ENCODE measurements at places on chromosomes 12 and 14. TPM values are rescaled to one million over a fixed set of nuclear protein-coding genes. Genes with fewer than 3 reads are reported as not detected.

The SLCO1C1 gene
- not detected for total RNA-seq

The TNFAIP2 gene
- total RNA-seq = 50.1 TPM

The SERPINA12 gene
- not detected for total RNA-seq

GRCh38 chr12:94586589-94587259, 63.6 kb downstream of the TMCC3 start:
- H3K36me3 ChIP-seq = peaks cover 3% of the 10 kb centered on the region
- H3K4me1 ChIP-seq = no peaks in the 10 kb centered on the region
- no peaks in the 10 kb centered on the region for H3K27me3 ChIP-seq
- no peak overlapping the region for H3K27ac ChIP-seq

The BIN2 gene
- total RNA-seq = 495 TPM

- no peak for DNase-seq
- H3K4me3 ChIP-seq = no peak overlapping the region
- no peak overlapping the region for H3K27ac ChIP-seq
- peaks cover 21% of the 10 kb centered on the region for H3K4me1 ChIP-seq
- H3K36me3 ChIP-seq = no peaks in the 10 kb centered on the region
These were observed 106.4 kb upstream of the PLEKHG7 start for GRCh38 chr12:92596383-92596782.

DNA sequence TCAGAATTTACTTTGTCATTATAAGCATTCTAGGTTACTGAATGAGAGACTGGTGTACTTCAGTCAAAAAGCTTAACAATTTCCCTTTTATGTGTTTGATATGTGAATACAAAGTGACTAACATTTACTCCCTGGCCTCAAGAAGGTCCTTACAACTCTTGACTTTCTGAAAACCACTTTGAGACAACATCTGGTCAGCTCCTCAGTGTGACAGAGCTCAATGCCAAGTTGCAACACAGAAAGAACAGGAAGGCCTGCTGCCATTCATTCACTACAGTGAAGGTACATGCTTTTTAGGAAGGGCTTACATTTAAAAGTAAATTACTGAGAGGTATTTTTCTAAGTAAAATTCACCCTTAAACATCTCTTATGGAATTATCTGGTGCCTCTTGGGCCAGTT, 2.3 kb upstream of the NAA30 start:
- no peak overlapping the region for H3K4me3 ChIP-seq
- H3K36me3 ChIP-seq = no peaks in the 10 kb centered on the region
- peaks cover 23% of the 10 kb centered on the region for H3K4me1 ChIP-seq
- no peaks in the 10 kb centered on the region for H3K27me3 ChIP-seq

The PELI2 gene
- 16.4 TPM for total RNA-seq

DNA sequence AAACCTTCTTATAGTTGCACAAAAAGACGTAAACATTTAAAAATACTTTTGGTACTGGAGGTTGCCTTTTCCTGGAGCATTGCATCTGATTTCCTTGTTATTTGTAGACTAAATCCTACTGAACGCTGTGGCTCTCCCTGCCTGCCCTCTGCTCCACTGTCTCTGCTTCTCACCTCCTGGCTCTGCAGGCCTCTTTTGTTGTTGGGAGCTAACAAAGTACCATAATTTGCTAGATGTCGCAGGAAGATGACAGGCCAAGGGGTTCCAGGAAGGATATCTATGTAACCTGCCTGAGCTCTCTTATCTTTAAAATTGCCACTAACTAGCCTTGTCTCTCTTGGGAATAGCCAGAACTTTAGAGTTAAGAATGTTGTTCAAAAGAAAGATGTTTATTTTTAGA, 21.4 kb downstream of the SYNE2 start:
- no peak overlapping the region for H3K27ac ChIP-seq
- DNase-seq = no peak

The GLI1 gene
- total RNA-seq = 1.4 TPM

The PRH2 gene
- not detected for total RNA-seq

GRCh38 chr12:26124446-26125399, at the start of gene BHLHE41:
Gene BHLHE41, minus strand, starts transcription at chr12:26125037. Its CDS starts 258 bp downstream, at chr12:26124779.
- H3K27ac ChIP-seq = peak within 1 kb of the TSS; percentile 60
- peak within 1 kb of the TSS; percentile 38 for H3K4me3 ChIP-seq

- H3K27ac ChIP-seq = no peak overlapping the region
- no peak overlapping the region for H3K4me3 ChIP-seq
- no peaks in the 10 kb centered on the region for H3K4me1 ChIP-seq
- no peak for DNase-seq
These were observed 122.8 kb upstream of the PDE3A start for GRCh38 chr12:20245491-20245890.

GRCh38 chr12:6620137-6620884, 13.1 kb upstream of the CHD4 start:
- H3K36me3 ChIP-seq = peaks cover 18% of the 10 kb centered on the region
- H3K4me3 ChIP-seq = no peak overlapping the region
- H3K27me3 ChIP-seq = no peaks in the 10 kb centered on the region
- H3K4me1 ChIP-seq = peaks cover 11% of the 10 kb centered on the region
- no peak overlapping the region for H3K27ac ChIP-seq

DNA sequence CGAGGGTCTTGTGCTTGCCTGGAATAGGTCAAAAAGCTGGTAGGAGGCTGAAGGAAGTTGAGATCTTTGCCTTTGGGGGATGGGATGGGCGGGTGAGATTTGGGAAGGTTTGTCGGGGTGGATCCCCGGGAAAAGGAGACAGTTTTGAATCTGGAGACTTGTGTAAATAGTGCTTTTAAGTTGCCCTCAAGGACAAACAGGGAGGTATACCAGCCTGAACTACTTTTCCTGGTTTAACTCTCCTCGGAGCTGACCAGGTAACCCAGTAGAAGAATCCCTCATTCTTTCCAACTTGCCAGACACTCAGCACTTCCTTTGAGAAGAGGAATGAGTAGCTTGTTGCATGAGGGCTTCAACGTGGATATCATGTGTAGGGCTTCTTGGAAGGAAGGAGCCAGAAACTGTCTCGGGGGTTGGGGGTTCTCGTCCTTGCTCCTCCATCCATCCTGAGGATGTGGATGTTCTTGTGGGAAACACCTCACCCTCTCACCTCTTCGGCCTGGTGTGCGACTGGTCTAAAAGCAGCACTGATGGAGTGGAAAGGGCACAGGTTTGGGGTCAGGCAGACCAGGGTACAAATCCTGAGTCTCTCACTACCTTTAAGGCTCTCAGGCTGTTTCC, 1.9 kb downstream of the TEAD4 start:
- H3K4me1 ChIP-seq = peaks cover 7% of the 10 kb centered on the region

The ACSM4 gene
- not detected for total RNA-seq

DNA sequence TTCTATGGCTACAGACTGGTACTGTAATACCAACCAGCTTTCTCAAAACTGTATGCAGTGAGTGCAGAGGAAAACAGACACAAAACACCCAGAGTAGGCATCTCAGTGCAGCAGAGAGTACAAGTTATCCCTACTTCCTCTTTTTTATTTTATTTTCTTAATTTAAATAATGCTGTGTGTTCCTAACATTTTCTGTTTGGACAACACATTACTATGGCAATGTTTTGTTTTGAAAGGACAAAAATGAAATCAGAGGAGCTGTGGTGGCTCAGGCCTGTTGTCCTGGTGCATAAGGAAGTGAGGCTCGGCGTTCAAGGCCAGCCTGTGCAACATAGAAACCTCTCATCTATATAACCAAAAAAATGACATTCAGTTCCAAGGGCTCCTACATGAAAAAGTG, 33.7 kb upstream of the SELPLG start:
- no peak for DNase-seq
- H3K27ac ChIP-seq = no peak overlapping the region
- H3K4me1 ChIP-seq = peaks cover 6% of the 10 kb centered on the region
- no peak overlapping the region for H3K4me3 ChIP-seq
- H3K27me3 ChIP-seq = no peaks in the 10 kb centered on the region
- H3K36me3 ChIP-seq = no peaks in the 10 kb centered on the region

DNA sequence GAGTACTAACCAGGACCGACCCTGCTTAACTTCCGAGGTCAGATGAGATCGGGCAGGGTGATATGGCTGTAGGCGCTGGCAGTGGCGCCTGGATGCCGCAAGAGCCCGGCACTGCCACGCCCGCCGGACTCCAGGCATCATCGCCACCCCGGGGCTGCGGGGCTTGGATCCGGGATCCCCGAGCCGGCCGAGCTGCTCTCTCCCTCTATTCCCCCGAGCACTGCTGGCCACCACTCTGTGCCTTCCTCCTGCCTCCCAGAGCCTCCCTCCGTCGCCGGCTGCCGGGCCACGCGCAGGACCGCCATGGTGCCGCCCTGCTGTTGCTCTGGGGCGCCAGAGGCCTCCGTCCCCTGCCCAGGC, 153.2 kb upstream of the ALG10B start:
- H3K4me3 ChIP-seq = no peak overlapping the region
- no peaks in the 10 kb centered on the region for H3K4me1 ChIP-seq
- H3K36me3 ChIP-seq = no peaks in the 10 kb centered on the region
- H3K27ac ChIP-seq = no peak overlapping the region
- no peaks in the 10 kb centered on the region for H3K27me3 ChIP-seq
- DNase-seq = no peak

DNA sequence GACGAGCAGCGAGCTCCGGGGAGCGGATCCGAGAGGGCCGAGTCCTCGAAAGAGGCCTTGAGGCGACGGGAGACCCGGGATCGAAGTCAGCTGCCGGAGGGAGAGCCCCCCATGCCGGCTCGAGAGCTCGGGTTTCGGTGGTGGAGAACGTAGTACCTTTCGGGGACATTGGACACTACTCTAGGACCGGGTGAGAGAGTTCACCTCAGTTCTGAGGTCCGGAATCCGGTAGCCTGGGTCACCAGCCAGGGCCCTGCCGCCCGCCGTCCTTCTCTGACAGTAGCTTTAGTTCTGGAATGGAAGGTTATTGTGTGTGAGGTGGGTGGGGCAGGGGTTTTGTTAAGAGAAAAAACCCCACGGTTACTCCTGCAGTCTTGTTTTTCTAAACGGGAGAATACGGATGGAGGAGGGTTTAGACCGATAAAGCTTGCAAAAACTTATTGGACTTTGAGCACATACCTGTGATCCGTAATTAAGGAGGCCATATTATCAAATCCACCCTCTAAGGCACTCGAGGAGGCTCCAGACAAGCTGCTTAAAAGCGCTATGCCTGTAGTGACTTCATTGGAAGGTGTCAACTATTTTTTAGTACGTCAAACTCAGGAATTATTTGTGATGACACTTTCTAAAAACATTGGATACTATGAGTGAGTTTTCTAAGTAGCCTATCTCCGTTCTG, 765 bp downstream of the SCYL2 start:
- H3K27me3 ChIP-seq = no peaks in the 10 kb centered on the region
- no peaks in the 10 kb centered on the region for H3K36me3 ChIP-seq
- peak overlapping the region; percentile 94 for H3K4me3 ChIP-seq
- peak; percentile 52 for DNase-seq

DNA sequence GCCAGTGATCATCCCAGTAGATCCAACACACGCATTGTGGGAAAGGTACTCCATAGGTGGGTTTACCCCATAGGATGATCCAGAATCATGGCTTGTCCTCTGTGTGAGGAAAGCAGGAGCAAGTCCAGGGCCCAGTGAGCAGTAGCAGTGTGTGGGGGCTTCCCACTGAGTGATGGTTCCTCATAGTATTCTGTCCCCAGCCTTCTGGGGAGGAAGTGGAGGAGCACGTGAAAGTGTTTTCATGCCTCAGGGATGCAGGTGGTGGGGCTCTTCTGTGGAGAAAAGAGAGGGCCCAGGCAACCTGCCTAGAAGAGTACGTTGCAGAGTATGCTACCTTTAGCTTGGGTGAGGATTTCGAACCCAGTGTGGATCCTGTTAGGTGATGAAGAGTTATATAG, 56.5 kb downstream of the SUSD6 start:
- no peak for DNase-seq
- no peak overlapping the region for H3K27ac ChIP-seq
- peaks cover 44% of the 10 kb centered on the region for H3K4me1 ChIP-seq
- peaks cover 5% of the 10 kb centered on the region for H3K36me3 ChIP-seq
- H3K4me3 ChIP-seq = no peak overlapping the region

The SLC8B1 gene
- 26.1 TPM for total RNA-seq

DNA sequence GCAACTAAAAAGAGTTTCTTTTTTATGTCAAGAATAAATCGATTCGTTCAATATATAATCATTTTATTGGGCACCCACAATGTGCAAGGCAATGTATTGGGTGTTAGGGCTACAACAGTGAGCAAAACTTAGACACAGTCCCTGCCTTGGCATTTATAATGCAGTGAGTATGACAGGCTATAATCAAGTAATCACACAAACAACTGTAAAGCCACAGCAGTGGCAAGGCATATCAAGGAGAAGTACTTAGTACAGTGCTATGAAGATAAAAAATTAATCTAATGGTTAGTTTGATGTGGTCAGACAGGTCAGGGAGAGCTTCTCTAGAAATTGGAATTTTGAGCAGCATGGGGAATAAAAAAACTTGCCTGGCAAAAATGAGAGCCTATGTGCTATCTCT, 39.5 kb upstream of the OTOGL start:
- no peak for DNase-seq
- no peak overlapping the region for H3K4me3 ChIP-seq
- H3K27ac ChIP-seq = no peak overlapping the region
- no peaks in the 10 kb centered on the region for H3K27me3 ChIP-seq
- H3K36me3 ChIP-seq = no peaks in the 10 kb centered on the region
- no peaks in the 10 kb centered on the region for H3K4me1 ChIP-seq

The USP44 gene
- 1.8 TPM for total RNA-seq

DNA sequence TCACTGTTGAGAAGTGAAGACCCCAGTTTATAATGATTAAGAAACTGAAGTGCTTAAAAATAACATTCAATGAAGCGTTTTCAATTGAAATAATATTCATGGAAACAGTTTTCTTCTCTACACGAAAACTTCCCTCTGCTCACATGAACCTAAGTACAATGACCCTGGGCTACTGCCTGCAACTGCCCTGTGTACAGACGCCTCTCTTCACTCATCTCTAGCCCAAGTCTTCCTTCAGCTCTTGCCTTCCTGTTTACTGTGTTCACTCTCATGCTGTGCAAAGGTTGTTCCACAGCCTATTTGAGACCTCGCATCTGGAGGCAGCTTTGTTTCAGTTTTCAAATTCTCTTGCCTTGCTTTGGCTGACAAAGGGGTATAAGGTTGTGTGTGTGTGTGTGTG, 100.8 kb downstream of the GRIN2B start:
- H3K4me1 ChIP-seq = no peaks in the 10 kb centered on the region
- no peaks in the 10 kb centered on the region for H3K36me3 ChIP-seq
- H3K27me3 ChIP-seq = no peaks in the 10 kb centered on the region
- DNase-seq = no peak

The CCDC184 gene
- total RNA-seq = 4.2 TPM

DNA sequence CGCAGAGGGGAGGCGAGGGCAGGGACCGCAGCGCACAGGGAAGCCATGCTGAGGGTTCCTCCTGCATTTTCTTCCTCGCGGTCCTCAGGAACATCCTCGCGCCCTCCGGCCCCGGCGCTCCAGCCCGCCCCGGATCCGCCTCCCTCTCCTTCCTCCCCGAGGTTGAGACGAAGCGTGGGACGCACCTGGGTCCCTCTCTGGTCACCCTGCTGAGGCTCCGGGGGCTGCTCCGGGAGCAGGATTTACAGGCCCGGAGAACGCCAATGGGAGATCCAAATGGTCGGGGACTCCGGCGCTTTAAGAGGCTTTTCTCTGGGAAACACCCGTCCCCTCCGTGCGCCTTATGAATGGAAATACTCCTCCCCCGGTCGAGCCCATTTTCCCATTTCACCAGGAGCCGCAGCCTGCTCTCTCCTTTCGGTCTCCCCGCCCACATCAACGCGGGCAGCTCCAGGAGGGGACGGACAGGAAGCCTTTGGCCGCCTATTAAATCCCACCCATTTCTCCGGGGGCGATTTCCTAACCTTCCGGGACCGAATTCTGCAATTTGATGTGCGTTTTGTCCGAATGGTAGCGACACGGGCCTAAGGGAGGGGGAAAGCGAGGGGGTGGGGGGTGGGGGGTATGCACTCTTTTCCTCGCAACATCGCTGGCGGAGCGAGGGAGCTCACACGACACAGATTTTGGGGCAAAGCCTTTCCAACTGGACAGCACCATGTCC, at the start of gene UNC79:
Gene UNC79 (plus strand): TSS at position 625 of the 721 bp plus-strand sequence. CDS start 91 bp downstream, at position 716.
- H3K4me1 ChIP-seq = no peaks in the 10 kb centered on the region
- no peaks in the 10 kb centered on the region for H3K36me3 ChIP-seq
- H3K4me3 ChIP-seq = no peak within 1 kb of the TSS
- no peak for DNase-seq

The ARHGEF25 gene
- total RNA-seq = 6.5 TPM
